DMS 273 treated with DMSO at 0.1 percent for 48 hours (cell line): ENCODE measurements at places on chromosomes 16 and 17.

- DNase-seq = no peak
Measured at GRCh38 chr17:10474536-10474935, 5.2 kb upstream of the MYH4 start.

GRCh38 chr17:51097708-51098446 lies 22.8 kb downstream of the SPAG9 start:
- no peak for DNase-seq

DNA sequence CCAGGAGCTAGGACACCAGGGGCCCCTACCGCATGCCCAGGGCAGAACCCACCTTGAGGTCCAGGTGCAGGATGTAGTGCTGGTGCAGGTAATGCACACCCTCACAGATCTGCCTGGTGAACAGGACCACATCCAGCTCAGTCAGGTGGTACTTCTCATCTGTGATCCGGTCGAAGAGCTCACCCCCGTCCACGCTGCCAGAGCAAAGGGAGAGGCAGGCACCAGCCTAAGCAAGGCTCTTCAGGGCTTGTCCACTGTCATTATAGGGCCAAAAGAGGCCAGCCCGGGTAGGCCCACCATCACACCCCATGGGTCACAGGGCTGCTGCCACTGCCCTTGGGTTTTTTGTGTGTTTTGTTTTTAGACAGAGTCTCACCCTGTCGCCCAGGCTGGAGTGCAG lies 21.0 kb downstream of the MYLK3 start:
- no peak for DNase-seq

DNA sequence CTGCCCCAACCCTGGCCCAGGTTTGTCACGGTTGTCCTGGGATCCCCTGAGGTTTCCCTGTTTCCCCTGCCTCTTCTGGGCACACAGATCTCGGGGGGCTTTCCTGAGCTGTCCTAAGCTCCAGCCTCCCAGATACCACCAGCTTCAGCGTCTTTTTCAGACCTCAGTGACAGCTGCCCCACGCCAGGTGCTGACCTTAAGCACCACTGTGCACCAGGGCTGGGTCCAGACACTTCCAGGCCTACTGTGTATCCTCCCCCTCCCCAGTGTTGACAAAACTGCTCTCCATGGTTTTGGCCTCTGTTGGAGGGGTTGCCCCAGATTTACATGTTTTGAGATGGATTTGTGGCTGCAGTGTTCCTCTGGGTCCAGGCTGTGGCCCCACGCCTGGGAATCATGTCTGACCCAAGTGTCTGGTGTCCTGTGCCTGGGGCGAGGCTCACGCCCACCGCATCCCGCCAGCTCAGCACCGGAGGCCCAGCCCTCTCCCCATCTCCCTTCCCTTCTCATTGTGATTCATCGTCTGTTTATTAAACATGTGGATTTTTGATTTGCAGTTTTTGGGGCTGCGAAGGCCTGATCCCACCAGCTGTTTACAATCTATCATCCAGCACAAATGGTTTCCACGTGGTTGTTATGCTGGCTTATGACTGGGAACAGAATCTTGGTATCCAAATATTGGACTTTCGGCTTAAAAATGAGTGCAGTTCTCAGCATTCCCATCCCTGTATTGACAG lies 82.1 kb downstream of the METRNL start:
- DNase-seq = no peak

DNA sequence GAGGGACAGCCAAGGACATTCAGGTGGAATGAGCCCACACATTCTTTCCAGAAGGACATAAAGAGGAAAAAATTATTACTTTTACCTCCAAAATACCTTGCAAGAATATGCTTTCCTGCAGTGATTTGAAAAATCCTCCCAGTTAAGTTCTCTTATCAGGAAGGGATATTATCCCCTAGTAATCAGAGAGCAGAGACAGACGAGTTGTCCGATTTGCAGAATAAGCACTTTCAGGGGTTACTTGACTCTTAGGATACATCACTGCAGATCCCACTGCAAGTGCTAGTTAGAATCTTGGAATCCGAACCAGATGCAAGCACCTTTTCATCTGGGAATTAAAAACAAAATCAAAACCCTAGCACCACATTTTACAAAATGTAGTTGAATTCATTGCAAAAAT lies 33.6 kb downstream of the FOXL1 start:
- no peak for DNase-seq

- DNase-seq = no peak
Measured at GRCh38 chr17:68290268-68290954, 516 bp downstream of the SLC16A6 start.

DNA sequence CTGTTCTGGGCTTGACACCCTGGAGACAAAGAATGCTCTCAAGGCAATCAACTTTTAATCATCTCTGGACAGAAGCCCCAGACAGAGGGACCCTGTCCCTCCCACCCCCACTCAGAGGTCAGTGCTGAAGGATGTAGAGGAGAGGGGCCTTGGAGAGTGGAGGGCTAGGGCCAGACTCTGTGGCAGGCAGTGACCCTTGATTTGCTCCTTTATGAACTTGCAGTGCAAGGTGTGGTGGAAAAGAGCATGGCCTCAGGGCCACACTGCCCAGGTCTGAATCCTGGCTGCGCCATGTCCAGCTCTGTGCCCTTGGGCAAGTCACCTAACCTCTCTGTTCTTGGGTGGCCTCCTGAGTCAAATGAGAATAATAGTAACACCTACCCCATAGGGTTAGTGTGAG lies 134.3 kb downstream of the TMEM132E start:
- DNase-seq = no peak

DNA sequence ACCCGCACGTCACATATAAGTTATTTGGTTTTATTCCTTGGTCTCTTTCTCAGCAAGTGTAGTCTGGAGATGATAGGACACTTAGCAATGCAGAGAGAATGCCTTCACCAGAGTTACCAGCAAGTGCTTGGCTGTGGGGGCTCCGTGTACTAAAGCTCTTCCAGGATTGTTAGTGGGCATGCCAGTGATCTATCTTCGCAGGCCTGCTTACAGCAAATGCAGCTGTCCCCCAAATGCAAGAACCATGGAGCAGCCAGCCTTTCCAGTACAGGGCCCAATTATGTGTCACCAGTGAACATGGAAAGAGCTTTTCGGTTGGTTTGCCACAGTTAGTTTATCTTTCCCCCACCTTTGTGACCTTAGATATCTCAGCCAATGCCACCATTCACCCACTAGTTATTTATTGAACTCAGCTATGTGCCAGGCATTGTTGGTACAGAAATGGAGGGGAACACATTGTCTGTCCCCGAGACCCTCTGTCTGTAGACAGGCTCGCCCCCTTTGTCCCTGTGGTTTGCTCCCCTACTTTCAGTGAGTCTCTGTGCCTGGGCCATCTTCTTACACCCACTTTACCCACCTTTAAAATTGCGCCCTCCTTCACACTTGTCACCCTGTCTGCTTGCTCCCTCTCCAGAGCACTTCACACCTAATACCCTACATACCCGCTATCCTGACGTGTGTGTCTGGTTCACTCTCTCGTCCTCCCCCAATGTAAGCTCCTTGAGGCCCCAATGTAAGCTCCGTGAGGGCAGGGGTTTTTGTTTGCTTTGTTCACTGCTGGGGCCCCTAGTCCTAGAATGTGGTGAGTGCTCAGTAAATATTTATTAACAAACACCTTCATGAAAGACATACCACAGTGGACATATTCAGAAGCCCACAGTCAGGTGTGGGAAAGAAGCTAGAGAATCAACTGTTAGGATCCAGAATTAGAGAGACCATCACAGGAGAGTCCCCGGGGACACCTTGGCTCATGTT lies 13.3 kb downstream of the USP10 start:
- no peak for DNase-seq
